ENCODE measurements at places on chromosomes 7 and 10. TPM values are rescaled to one million over a fixed set of nuclear protein-coding genes. Genes with fewer than 3 reads are reported as not detected.

JAKMIP3 gene
- under 0.01 TPM for total RNA-seq

NKX2-3 gene
- total RNA-seq: not detected

PLCE1 gene
- total RNA-seq: under 0.01 TPM

CCL24 gene
- total RNA-seq: 0.28 TPM

PRSS37 gene
- not detected for total RNA-seq

NUTM2E gene
- not detected for total RNA-seq

SAMD9L gene
- 9.9 TPM for total RNA-seq

GOLGA7B gene
- total RNA-seq: under 0.01 TPM

IGF2BP3 gene
- 110 TPM for total RNA-seq

VSTM4 gene
- 0.27 TPM for total RNA-seq

ZNF503 gene
- 0.72 TPM for total RNA-seq

PAX4 gene
- not detected for total RNA-seq

TMEM184A gene
- total RNA-seq: 0.19 TPM

CAV1 gene
- 1,559 TPM for total RNA-seq

SEMA3C gene
- total RNA-seq: 22.5 TPM

OPALIN gene
- not detected for total RNA-seq

ABCB4 gene
- under 0.01 TPM for total RNA-seq

SYNPO2L gene
- total RNA-seq: not detected

WNT8B gene
- total RNA-seq: not detected

ABCB1 gene
- 3.0 TPM for total RNA-seq

UPK3B gene
- 0.27 TPM for total RNA-seq

INMT gene
- total RNA-seq: 0.28 TPM

FFAR4 gene
- total RNA-seq: not detected

POP7 gene
- total RNA-seq: 45.7 TPM
